ENCODE measurements at places on chromosomes 7 and 10. TPM values are rescaled to one million over a fixed set of nuclear protein-coding genes. Genes with fewer than 3 reads are reported as not detected.

The PDGFA gene
- total RNA-seq, result 6.3 TPM

The IGF2BP3 gene
- 50.6 TPM for total RNA-seq

The ASB10 gene
- total RNA-seq, result not detected

DNA sequence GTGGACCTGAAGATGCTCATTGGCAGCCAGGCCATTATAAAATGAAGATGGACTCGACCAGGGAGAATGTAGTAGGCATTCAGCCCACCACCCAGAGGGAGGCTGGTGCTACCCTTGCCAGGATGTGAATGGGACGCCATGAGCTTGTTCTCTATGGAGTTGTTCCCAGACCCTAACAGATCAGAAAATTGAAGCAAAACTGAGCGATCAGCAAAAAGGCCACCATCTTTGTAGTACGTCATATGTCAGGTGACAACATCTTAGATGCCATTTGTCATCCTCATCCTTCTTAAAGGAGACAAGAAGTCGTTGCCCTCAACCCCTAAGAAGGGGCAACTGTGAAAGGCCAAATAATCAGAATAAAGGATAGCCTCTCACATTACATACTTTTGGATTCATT lies 61.7 kb downstream of the DOCK1 start:
- no peak for DNase-seq

DNA sequence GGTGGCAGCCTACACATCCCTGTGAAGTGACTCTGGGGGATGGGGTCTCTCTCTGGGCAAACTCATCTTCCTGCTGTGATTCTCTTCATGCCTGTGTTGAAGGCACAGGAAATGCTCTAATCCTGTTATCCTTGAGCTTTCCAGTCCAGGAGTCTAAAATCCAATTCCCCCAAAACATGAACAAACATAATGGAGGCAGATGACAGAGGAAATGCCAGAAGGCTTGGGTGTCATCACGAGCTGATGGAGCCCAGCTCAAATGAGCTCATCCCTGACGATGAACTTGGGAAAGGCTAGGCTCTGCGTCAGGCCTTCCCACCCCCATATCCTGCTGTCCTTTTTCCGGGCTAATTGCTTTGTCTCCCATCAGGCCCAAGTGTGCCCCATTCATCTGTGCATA lies 165.9 kb upstream of the PODXL start:
- DNase-seq, result peak; percentile 9

The PON3 gene
- total RNA-seq, result 0.49 TPM

The SEMA3E gene
- not detected for total RNA-seq

- DNase-seq, result no peak
Observed at GRCh38 chr10:17239345-17240085, 11.5 kb downstream of the VIM start.

Measured in M059J (cell line).